ENCODE measurements at places on chromosomes 2 and 18. TPM values are rescaled to one million over a fixed set of nuclear protein-coding genes. Genes with fewer than 3 reads are reported as not detected.

- no peak for DNase-seq
Measured at GRCh38 chr2:237341872-237342271, 72.1 kb downstream of the COL6A3 start.

DNA sequence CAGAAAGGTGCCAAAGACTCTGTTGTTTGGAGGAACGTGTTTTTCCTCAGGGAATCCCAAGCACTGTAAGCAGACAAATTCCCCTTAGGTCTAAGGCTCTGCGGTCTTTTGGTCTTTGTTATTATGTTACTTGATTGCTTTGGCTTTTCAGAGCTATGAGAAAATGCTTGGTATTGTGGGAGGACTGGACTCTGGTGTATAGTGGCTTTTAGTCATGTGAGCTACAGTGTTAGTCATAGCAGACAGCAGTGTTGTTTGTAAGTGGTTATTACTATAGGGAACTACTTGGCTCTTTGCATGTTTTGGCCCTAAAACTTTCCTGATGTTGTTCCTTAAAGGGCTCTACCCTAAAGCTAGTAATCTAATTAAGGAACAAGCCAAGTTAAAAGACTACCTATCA is 956.2 kb upstream of the LRATD1 start:
- DNase-seq, result no peak

DNA sequence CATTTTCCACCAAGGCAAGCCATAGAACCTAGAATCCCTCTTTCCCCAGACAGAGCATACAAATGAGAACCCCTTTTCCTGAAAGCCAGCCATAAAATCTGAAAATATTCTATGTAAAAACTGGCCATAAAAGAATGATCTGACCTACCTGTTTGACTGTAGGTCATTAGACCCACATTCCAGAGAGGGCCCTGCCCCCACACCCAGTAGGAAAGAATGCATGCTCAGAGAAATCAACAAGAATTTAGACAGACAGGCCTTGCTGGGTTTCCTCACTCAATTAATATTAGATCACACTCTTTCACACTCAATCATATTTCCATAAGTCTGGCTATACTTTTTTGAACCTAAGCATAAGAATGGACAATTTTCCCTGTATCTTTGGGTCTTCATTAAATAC is 929.5 kb downstream of the ERBB4 start:
- no peak for DNase-seq

Gene SLC5A6
- total RNA-seq, result 15.3 TPM
